ENCODE measurements at places on chromosomes 16 and 17. TPM values are rescaled to one million over a fixed set of nuclear protein-coding genes. Genes with fewer than 3 reads are reported as not detected.

- DNase-seq = no peak
- H3K27ac ChIP-seq = no peak overlapping the region
- no peaks in the 10 kb centered on the region for H3K27me3 ChIP-seq
- H3K4me1 ChIP-seq = no peaks in the 10 kb centered on the region
- H3K36me3 ChIP-seq = no peaks in the 10 kb centered on the region
- no peak overlapping the region for H3K4me3 ChIP-seq
Measured at GRCh38 chr16:10504404-10504885, 76.0 kb downstream of the EMP2 start.

MARVELD3 gene
- 0.15 TPM for total RNA-seq

EFNB3 gene
- total RNA-seq = not detected

GIT1 gene
- total RNA-seq = 80.4 TPM

ITGAL gene
- total RNA-seq = 583 TPM

All from activated CD4-positive, alpha-beta memory T cell treated with anti-CD3 and anti-CD28 coated beads, Interleukin-2, amount 10 ng/mL, durations not matched to agents 7 days and 5 days (primary cell).